Upper lobe of right lung (tissue), 1 donor: ENCODE measurements at places on chromosomes 3 and 15. TPM values are rescaled to one million over a fixed set of nuclear protein-coding genes. Genes with fewer than 3 reads are reported as not detected.

GRCh38 chr3:114025451-114025850 is 30.9 kb downstream of the CCDC191 start:
- DNase-seq: no peak

Gene CCR2
- total RNA-seq: 17.8 TPM

DNA sequence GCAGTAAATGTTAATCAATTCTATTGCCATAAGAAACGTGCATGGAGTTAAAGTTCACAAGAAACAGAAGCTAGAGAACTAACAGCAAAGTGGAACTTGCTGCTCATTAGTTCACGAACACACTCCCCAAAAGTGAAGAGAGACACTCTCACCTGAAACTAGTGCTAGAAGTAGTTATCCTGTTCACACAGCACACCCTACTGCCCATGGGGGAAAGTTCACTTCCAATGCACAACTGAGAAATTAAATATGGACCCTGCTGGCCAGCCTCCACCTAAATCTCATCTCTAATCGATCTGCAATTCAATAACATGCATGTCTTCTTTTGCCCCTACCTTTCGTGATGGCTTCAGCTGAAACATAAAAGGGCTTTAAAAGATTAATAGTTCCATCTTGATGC is 39.4 kb upstream of the FRMD4B start:
- no peak for DNase-seq

Gene CAMP
- total RNA-seq: not detected

GRCh38 chr15:48978638-48979037 is 14.9 kb upstream of the SHC4 start:
- no peak for DNase-seq

Gene GPR27
- 3.7 TPM for total RNA-seq

Gene ADCY5
- total RNA-seq: 4.0 TPM

- no peak for DNase-seq
These were observed 21.9 kb downstream of the CACNA1D start for GRCh38 chr3:53516339-53516738.

Gene IL1RAP
- 34.6 TPM for total RNA-seq

Gene CAND2
- total RNA-seq: 7.8 TPM

Gene SSUH2
- not detected for total RNA-seq

Gene NEK10
- total RNA-seq: 0.49 TPM

Gene ETV5
- 56.3 TPM for total RNA-seq

Gene PLS1
- 26.0 TPM for total RNA-seq

GRCh38 chr3:58161435-58162398 is 49.1 kb downstream of the DNASE1L3 start:
- peak; percentile 70 for DNase-seq
